ENCODE measurements at places on chromosomes 16 and 17.

DNA sequence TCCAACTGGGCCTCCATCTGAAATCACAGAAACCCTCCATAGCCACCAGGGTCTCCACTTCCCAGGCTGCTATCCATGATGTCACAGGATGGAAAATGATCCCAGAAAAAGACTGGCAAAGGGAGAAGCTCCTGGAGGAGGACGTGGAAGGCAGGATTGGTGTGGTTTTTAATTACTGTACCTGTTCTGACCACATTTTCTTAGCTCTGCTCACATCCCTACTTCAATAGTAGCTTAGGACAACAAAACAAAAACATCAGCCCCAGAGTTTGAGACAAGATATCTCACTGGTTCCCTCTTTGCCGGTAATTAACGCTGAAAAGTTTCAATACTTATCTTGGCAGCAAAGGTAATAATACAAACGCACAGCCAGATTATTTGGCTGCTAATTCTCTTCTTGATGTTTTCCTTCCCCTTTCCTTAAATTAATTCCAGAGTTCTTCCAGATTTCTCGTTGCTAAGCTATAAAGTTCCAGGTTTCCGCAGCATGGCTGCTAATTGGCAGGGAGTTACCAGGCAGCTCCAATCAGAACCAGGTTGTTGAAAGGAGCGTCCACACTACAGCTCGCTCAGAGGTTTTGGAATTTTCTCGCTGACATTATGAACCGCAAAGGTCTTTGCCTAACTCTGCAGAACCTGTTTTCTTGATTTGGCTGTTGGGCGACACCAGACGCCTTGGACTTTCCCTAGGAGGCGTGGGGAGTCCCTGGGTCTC is 263.4 kb downstream of the MRTFB start:
- no peak for DNase-seq

GRCh38 chr17:41647038-41647813 is 22.9 kb upstream of the KRT17 start:
- no peak for DNase-seq

GRCh38 chr16:31328322-31329052 is 26.5 kb upstream of the ITGAX start:
- no peak for DNase-seq

DNA sequence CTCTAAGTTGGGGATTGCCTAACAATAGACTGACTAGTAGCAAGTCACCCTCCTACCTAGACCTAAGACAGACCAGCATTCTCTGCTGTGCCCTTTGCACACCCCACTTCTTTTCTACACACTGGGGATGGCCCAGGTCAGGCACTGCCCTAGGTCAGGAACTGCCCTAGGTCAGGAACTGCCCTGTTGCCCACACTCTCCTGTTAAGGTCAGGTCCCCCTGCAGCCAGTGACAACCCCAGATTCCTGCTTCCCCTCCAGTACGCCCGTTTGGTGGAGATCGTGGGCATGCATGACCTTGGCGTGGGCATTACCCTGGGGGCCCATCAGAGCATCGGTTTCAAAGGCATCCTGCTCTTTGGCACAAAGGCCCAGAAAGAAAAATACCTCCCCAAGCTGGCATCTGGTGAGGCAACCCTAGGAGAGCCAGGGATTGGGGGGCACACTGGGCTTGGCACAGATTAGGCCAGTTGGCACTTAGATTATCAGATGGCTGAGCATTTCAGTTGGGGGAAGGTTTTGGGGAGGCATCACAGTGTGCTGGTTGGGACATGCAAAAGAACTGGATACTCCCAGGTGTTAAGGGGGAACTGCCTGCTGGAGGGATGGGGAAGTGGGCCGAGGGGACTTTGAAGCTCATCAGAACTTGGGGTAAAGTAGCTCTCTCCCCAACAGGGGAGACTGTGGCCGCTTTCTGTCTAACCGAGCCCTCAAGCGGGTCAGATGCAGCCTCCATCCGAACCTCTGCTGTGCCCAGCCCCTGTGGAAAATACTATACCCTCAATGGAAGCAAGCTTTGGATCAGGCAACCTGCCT is 1.7 kb downstream of the ACADVL start:
- DNase-seq, result no peak

DNA sequence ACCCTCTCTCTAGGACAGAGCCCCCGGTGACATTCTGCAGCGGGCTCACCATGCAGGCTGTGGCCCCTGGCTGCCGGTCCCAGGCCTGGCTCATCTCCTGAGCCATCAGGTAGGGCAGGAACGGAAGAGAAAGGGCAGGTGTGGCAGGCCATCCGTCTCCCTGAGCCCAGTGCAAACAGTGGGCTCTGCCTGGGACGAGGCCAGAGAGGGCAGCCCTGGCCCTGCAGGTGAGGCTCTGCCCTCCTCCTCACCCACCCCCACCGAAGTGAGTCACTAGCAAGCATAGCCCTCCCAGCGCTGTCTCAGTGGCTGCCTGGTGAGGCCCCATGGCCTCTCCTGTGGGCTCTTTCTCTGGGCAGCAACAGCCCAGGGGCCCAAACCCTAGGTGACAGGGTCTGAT is 14.5 kb downstream of the OTOP3 start:
- no peak for DNase-seq

DNA sequence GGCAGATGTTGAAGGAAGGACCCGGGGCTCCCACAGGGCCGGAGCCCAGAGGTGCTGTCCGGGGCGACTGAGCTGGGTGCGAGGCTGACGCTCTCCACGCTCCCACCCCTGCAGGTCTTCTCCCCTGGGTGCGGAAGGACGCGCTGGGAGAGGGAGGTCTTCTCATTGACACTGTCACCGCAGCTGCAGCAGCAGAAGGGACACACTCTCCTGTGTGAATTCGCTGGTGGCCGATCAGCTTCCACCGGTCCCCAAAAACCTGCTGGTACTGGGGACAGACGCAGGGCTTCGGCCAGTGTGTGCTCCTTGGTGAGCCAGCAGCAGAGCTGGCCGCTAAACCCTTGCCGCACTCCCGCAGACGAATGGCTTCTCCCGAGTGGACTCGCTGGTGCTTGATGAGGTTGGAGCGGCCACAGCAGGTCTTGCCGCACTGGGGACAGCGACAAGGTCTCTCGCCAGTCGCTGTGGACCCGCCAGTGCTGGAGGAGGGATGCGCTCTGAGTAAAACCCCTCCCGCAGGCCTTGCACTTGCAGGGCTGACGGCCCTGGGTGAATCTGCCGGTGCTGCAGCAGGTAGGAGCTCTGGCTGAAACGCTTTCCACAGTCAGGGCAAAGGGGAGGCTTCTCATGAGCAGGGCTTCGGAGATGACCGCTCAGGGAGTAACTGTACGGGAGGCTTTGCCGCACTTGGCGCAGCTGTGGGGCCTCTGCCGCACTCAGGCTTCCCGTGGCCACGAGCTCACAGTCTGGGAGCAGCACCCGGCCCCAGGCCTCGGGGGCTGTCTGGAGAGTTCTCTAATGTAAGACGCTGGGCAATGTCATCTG is 6.2 kb downstream of the ZNF843 start:
- no peak for DNase-seq

- no peak for DNase-seq
Measured at GRCh38 chr17:37736428-37736827, 8.4 kb downstream of the HNF1B start.

DNA sequence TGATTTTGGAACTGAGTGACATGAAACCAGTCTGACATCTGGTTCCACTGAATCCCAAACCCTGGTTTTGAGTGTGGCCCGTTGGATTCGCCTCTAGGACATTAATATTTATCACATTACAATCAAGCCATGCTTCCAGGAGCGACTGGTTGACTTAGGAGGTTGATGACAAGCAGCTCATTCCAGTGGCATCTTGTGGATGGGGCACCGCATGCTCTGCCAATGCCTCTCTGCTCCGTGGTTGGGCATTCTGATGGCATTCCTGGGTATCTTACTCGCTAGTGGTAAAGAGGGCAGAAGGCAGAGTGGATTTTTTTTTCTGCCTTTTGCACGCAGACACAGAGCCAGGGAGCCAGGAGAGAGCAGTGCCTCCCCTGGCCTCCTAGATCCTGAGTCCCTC is 31.4 kb downstream of the CACNG4 start:
- DNase-seq, result no peak

- DNase-seq, result peak; percentile 67
Measured at GRCh38 chr16:3578121-3578520, 918 bp upstream of the NLRC3 start.

GRCh38 chr17:75090871-75091854 is 3.4 kb downstream of the SLC16A5 start:
- DNase-seq, result no peak

- no peak for DNase-seq
Measured at GRCh38 chr17:80318166-80318565, 57.5 kb downstream of the RNF213 start.

GRCh38 chr17:76833747-76834146 is 34.5 kb upstream of the MGAT5B start:
- no peak for DNase-seq

DNA sequence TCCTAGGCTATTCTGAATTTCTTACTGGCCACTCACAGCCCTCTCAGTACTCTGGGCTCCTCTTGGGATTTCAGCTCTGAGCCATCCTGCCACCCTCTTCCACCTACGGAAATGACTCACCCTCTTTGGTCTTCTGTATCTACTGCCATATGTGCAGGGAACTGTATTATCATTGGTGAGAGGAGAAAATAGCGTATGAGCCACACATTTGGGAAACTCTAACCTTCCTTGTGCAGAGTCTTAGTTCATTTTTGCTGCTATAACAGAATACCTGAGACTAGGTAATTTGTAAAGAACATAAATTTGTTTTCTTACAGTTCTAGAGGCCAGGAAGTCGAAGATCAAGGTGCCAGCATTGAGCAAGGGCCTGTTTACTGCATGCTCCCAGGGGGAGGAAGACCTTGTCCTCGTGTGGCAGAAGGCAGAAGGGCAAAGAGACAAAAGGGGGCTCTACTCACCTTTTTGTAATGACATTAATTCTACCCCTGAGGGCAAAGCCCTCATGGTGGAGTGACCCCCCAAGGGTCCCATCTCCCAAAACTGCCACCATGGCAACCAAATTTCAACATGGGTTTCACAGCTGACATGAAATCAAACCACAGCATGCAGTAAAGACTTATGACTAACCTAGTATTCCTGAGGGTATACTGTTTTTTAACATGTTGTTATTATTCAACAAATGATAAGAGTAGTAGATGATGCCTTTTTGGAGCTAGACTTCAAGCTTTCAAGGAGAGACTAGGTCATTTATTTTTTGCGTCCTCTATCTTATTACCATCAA is 191.8 kb downstream of the PRKCA start:
- DNase-seq, result peak; percentile 33

DNA sequence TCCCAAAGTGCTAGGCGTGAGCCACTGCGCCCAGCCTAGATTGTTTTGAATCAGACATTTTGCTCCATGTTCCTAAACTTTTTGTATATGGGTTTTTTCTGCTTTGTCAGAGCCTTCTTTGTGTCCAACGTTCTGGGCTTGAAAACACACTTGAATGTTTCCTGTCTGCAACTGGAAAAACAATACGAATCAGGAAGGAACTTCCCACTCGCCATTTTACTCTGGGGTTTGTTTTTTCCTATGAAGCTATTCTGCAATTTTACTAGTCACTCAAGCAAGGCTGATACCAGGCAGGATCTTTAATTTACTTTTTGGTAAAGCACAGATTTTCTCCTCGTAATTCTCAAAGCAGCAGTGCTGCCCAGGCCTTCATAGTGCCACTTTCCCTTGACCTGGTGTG is 31.6 kb downstream of the ARHGAP17 start:
- no peak for DNase-seq

- DNase-seq, result peak; percentile 91
Measured at GRCh38 chr16:29811170-29811895, 660 bp upstream of the PRRT2 start.

DNA sequence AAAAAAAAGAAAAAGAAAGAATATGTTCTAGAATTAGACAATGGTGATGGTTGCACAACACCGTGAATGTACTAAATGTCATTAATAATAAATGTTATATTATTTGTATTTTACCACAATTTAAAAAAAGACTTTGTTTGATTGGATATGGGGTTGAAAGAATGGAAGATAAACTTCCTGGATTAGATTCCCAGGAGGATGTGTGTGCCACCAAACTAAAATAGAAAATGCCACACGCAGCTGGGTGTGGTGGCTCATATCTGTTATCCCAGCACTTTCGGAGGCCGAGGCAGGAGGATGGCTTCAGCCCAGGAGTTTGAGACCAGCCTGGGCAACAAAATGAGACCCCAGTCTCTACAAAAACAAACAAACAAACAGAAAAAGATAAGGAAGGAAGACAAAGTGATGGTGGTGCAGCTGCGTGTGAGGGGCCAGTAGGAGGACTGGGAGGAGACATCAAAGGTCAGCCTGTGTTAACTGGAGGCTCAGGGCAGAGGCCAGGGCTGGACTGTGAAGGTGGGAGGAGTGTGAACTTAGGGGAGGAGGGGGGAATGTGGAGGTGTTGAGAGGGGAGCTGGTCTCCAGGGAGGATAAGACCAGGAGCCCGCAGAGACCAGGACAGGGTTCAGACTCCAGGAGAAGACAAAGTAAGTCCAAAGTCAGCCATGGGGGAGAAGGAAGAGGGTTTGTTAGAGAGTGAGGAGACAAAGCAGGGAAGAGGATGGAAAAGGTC is 4.1 kb downstream of the PECAM1 start:
- DNase-seq, result no peak

- DNase-seq, result no peak
Measured at GRCh38 chr17:63332286-63332685, 113.8 kb downstream of the CYB561 start.

- DNase-seq, result no peak
Measured at GRCh38 chr16:83911290-83911689, 12.4 kb downstream of the MLYCD start.

DNA sequence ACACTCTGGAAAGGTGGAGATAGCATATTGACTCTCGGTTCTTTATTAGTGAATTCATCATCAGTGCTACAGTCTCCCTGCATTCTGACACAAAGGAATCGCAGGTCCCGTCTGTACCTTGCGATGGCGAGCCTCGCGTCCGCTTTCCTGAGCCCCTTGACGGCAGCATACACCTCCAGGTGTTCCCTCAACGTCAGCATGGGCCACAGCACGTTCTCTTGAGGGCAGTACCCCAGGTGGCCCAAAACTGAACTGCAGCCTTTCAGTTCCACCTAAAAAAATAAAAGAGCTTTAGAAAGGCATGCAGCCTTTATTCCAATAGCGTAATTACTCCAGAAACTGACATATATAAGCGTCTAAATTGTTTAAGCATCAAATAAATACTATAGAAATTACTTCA is 24.2 kb upstream of the ABCA9 start:
- DNase-seq, result no peak

GRCh38 chr16:85553436-85554113 is 59.5 kb upstream of the GSE1 start:
- peak; percentile 62 for DNase-seq

GRCh38 chr16:3183445-3184139 is 4.4 kb upstream of the OR1F1 start:
- DNase-seq, result peak; percentile 23

GRCh38 chr17:72119873-72120641 is 763 bp upstream of the SOX9 start:
- DNase-seq, result no peak

DNA sequence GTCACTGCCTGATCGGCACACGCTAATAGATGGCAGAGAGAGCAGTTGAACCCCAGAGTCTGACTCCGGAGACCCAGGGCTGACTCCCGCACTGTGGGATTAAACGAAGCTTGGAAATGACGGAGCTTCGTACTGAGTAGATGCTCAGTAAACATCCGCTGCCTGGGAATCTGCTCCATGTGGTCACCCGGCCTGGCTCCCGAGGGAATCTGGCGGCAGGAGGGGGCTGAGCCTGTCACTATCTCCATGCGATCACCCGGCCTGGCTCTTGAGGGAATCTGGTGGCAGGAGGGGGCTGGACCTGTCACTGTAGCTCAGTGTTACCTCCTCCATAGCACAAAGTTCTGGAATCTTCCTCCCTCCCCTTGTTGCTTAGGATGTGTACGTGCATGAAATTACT is 139.7 kb upstream of the CIBAR2 start:
- no peak for DNase-seq
